ENCODE measurements at places on chromosomes 16 and 17. TPM values are rescaled to one million over a fixed set of nuclear protein-coding genes. Genes with fewer than 3 reads are reported as not detected.

DNA sequence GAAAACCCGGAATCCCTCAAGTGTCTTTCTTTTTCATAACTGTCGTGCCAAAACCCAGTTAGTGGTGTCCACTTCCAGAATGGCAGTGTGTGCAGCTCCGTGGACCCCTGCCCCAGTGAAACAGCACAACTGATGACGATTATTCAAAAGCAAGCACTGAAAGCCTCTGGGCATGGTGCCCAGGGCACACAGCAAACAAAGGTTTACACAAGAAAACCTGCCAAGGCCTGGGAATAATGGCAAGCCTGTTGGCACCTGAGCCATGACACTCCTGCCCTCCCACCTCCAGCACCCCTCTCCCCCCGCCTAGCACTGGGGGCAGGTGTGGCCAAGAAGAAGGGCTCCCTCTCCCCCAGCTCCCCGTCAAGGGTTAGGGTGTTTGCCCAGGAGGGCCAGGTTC is 2.8 kb downstream of the PKMYT1 start:
- H3K4me3 ChIP-seq = no peak overlapping the region
- H3K27me3 ChIP-seq = peaks cover 7% of the 10 kb centered on the region
- H3K36me3 ChIP-seq = no peaks in the 10 kb centered on the region
- no peak for DNase-seq

Gene KRTAP1-3
- total RNA-seq = 140 TPM

GRCh38 chr17:7951143-7951792 is 19.3 kb downstream of the CNTROB start:
- no peak overlapping the region for H3K4me3 ChIP-seq
- DNase-seq = no peak
- peaks cover 42% of the 10 kb centered on the region for H3K36me3 ChIP-seq
- H3K27ac ChIP-seq = no peak overlapping the region
- no peaks in the 10 kb centered on the region for H3K27me3 ChIP-seq
- H3K4me1 ChIP-seq = no peaks in the 10 kb centered on the region

Gene CD300E
- total RNA-seq = not detected

GRCh38 chr17:49016775-49017463 is 19.7 kb downstream of the IGF2BP1 start:
- H3K4me1 ChIP-seq = peaks cover 18% of the 10 kb centered on the region
- H3K4me3 ChIP-seq = no peak overlapping the region
- DNase-seq = no peak
- peaks cover 65% of the 10 kb centered on the region for H3K27me3 ChIP-seq
- no peaks in the 10 kb centered on the region for H3K36me3 ChIP-seq
- H3K27ac ChIP-seq = no peak overlapping the region

- no peaks in the 10 kb centered on the region for H3K27me3 ChIP-seq
- no peak overlapping the region for H3K27ac ChIP-seq
- H3K36me3 ChIP-seq = peaks cover 4% of the 10 kb centered on the region
- no peak for DNase-seq
- peaks cover 17% of the 10 kb centered on the region for H3K4me1 ChIP-seq
These were observed 129.8 kb downstream of the CLEC16A start for GRCh38 chr16:11074131-11074530.

GRCh38 chr17:46916211-46916610 is 6.7 kb upstream of the GOSR2 start:
- no peak overlapping the region for H3K4me3 ChIP-seq
- no peaks in the 10 kb centered on the region for H3K36me3 ChIP-seq
- no peaks in the 10 kb centered on the region for H3K4me1 ChIP-seq

DNA sequence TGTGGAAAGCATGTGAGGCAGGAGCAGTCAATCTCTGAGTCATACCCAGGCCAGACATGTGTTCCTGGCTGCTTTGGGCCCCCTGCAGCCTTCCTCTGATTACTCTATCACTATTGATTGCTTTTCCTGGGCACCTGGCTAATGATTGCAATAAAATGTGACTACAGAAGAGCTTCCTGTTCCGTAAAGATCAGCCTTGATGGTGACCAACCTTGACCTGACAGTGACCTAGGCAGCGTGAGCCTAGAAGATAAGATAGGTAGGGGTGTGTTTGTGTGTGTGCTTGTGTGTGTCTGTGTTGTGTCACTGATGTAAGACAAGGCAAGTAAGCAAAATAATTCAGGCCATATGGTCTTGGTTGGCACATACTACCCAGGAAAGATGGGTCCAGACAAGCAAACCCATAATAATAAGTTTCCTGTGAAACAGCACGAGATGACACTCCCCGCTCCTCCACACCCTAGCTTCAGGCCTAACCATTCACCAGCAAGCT is 367.7 kb upstream of the CDH11 start:
- H3K27me3 ChIP-seq = no peaks in the 10 kb centered on the region
- no peak for DNase-seq
- H3K27ac ChIP-seq = no peak overlapping the region
- no peak overlapping the region for H3K4me3 ChIP-seq
- peaks cover 4% of the 10 kb centered on the region for H3K4me1 ChIP-seq

DNA sequence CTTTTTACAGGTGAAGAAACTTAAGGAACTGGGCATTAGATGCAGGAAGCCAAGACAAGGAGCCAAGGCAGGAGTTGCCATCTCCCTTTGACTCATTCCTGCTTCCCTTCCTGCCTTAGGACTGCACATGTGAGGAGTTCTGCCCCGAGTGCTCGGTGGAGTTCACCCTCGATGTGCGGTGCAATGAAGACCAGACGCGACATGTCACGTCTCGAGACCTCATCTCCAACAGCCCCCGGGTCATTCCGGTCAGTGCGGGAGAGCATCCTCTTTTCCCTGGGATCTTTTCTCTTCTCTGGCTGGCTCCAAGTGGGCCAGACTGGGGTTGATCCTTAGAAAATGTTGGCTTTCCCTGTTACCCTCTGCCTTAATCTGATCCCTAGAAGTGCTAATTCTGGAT is 6.6 kb downstream of the POLR2C start:
- H3K27me3 ChIP-seq = no peaks in the 10 kb centered on the region
- H3K4me3 ChIP-seq = no peak overlapping the region
- no peak for DNase-seq
- H3K36me3 ChIP-seq = peaks cover 89% of the 10 kb centered on the region
- H3K27ac ChIP-seq = no peak overlapping the region
- peaks cover 25% of the 10 kb centered on the region for H3K4me1 ChIP-seq

Gene CDK3
- total RNA-seq = 5.6 TPM

Gene SMIM36
- not detected for total RNA-seq

Gene RANBP10
- 18.4 TPM for total RNA-seq

- H3K4me1 ChIP-seq = peaks cover 25% of the 10 kb centered on the region
- H3K27me3 ChIP-seq = no peaks in the 10 kb centered on the region
- H3K36me3 ChIP-seq = no peaks in the 10 kb centered on the region
- H3K4me3 ChIP-seq = no peak overlapping the region
- H3K27ac ChIP-seq = no peak overlapping the region
These were observed 33.6 kb upstream of the TOB1 start for GRCh38 chr17:50899559-50900319.

Gene KRTAP2-1
- total RNA-seq = not detected

Gene EZH1
- total RNA-seq = 105 TPM

GRCh38 chr16:68396481-68396880 is 51.8 kb downstream of the SMPD3 start:
- H3K27me3 ChIP-seq = no peaks in the 10 kb centered on the region
- H3K4me3 ChIP-seq = no peak overlapping the region
- no peaks in the 10 kb centered on the region for H3K4me1 ChIP-seq
- no peaks in the 10 kb centered on the region for H3K36me3 ChIP-seq
- DNase-seq = no peak
- no peak overlapping the region for H3K27ac ChIP-seq

GRCh38 chr16:19304750-19305149 is 19.2 kb downstream of the CLEC19A start:
- H3K27me3 ChIP-seq = peaks cover 8% of the 10 kb centered on the region
- no peak overlapping the region for H3K27ac ChIP-seq
- H3K36me3 ChIP-seq = no peaks in the 10 kb centered on the region
- no peak for DNase-seq

- no peak for DNase-seq
- peaks cover 8% of the 10 kb centered on the region for H3K4me1 ChIP-seq
- no peaks in the 10 kb centered on the region for H3K27me3 ChIP-seq
- no peaks in the 10 kb centered on the region for H3K36me3 ChIP-seq
- H3K27ac ChIP-seq = no peak overlapping the region
- no peak overlapping the region for H3K4me3 ChIP-seq
These were observed 3.2 kb upstream of the C16orf46 start for GRCh38 chr16:81080233-81080632.

- no peaks in the 10 kb centered on the region for H3K27me3 ChIP-seq
- no peaks in the 10 kb centered on the region for H3K4me1 ChIP-seq
- H3K27ac ChIP-seq = no peak overlapping the region
- H3K36me3 ChIP-seq = no peaks in the 10 kb centered on the region
- DNase-seq = no peak
These were observed 275.9 kb downstream of the STX8 start for GRCh38 chr17:9299695-9300094.

GRCh38 chr17:44599298-44600175 is 42.3 kb downstream of the FZD2 start:
- DNase-seq = no peak
- H3K4me3 ChIP-seq = no peak overlapping the region
- H3K4me1 ChIP-seq = no peaks in the 10 kb centered on the region

Gene HID1
- 13.7 TPM for total RNA-seq

DNA sequence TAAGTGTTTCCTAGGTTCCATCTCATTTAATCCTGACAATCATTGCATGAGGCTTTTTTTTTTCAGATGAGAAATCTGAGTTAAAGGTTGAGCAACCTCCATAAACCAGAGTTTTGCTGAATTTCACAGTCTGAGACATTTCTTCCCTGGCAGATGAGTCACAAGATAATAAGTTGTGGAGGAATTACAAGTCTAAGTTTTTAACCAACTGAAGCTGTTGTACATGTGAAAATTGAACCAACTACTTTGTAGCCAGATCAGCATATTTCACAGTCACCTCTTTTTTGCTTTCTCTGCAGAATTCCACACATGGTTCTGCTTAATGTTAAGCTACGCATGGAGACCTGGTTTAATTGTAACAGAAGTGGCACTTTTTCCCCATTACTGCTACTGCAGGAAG is 765.6 kb downstream of the CDH11 start:
- H3K4me3 ChIP-seq = no peak overlapping the region
- H3K27me3 ChIP-seq = no peaks in the 10 kb centered on the region
- H3K4me1 ChIP-seq = peaks cover 3% of the 10 kb centered on the region
- DNase-seq = no peak
- H3K36me3 ChIP-seq = no peaks in the 10 kb centered on the region

- no peaks in the 10 kb centered on the region for H3K36me3 ChIP-seq
- peak overlapping the region; percentile 88 for H3K4me3 ChIP-seq
- peak overlapping the region; percentile 99 for H3K27ac ChIP-seq
- peaks cover 45% of the 10 kb centered on the region for H3K4me1 ChIP-seq
- no peaks in the 10 kb centered on the region for H3K27me3 ChIP-seq
These were observed 813 bp upstream of the THAP11 start for GRCh38 chr16:67841198-67841815.

Gene GDPD1
- total RNA-seq = 3.9 TPM

Gene CACNG5
- not detected for total RNA-seq

GRCh38 chr16:72715267-72715666 is 332.7 kb downstream of the ZFHX3 start:
- H3K4me1 ChIP-seq = no peaks in the 10 kb centered on the region
- H3K4me3 ChIP-seq = no peak overlapping the region
- no peaks in the 10 kb centered on the region for H3K36me3 ChIP-seq
- DNase-seq = no peak
- H3K27me3 ChIP-seq = no peaks in the 10 kb centered on the region
- no peak overlapping the region for H3K27ac ChIP-seq

Gene FOXJ1
- total RNA-seq = 3.0 TPM

Gene RHBDL1
- total RNA-seq = 8.9 TPM

Gene ZG16
- not detected for total RNA-seq

DNA sequence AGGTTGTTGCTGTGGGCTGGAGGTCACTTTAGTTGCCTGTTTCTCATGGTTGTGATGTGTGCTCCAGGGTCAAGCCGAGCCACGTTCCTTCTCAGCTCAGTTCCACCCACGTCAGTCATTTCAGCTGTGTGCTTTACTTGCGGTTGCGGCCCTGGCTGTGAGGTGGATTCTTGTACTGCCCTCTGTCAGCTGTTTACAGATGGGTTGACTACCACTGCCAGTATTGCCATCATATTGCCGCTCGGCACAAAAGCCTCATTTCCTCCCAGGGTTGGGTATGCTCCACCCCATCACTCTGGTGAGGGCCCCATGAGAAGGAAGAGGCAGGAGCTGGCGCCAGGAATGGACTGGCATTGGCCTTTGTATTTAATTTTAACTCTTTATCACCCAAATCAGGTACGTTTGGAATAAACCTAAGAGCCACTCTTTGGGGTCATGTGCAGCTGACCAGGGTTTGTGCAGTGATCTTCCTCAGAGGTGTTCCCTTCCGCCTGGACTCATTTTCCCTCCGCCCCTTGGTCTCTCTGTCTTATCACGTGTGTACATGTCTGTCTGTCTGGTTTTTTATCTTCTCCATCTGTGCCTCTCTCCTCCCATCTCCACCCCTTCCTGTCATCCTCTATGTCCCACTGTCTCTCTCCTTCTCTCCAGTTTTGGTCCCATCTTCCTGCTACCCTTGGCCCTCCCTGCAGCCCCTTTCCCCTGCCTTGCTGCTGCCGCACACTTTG is 25.0 kb downstream of the METTL22 start:
- H3K27me3 ChIP-seq = no peaks in the 10 kb centered on the region
- DNase-seq = no peak
- H3K4me3 ChIP-seq = no peak overlapping the region
- H3K27ac ChIP-seq = no peak overlapping the region

Gene FA2H
- 8.5 TPM for total RNA-seq

DNA sequence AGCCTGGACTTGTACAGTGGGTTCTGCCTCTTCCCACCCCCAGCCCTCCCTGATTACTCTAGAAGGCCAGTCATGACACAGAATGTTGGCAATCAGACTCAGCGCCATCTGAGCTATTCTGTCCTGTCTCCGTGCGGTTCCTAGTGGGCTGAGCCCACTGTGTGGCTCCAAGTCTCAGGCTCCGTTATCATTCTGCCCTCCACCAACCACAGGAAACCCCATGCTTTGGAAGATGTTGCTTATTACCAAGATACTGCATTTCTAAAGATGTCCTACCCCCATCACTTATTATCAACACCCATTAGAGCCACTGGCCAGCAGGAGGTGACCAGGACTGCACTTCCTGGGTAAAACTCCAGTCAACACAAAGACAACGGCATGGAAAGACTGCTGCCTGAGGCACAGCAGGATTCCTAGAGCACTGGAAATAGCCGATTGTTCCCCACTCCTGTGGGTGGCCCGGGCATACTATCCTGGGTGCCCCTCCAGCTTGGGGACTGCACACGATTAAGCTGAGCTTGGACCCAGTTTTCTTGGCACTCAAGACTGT is 133.6 kb downstream of the AATF start:
- H3K4me1 ChIP-seq = no peaks in the 10 kb centered on the region
- peaks cover 24% of the 10 kb centered on the region for H3K36me3 ChIP-seq
- no peak overlapping the region for H3K4me3 ChIP-seq

Gene TBC1D3E
- not detected for total RNA-seq

Gene SLC2A4
- total RNA-seq = 2.4 TPM

GRCh38 chr16:51753467-51754127 is 602.5 kb upstream of the SALL1 start:
- no peak overlapping the region for H3K4me3 ChIP-seq
- H3K27me3 ChIP-seq = peaks cover 5% of the 10 kb centered on the region
- no peaks in the 10 kb centered on the region for H3K4me1 ChIP-seq

Gene TBX21
- 0.80 TPM for total RNA-seq

- no peak overlapping the region for H3K4me3 ChIP-seq
- no peaks in the 10 kb centered on the region for H3K36me3 ChIP-seq
- no peaks in the 10 kb centered on the region for H3K27me3 ChIP-seq
- peaks cover 22% of the 10 kb centered on the region for H3K4me1 ChIP-seq
- no peak overlapping the region for H3K27ac ChIP-seq
- DNase-seq = no peak
These were observed 52.9 kb downstream of the SNTB2 start for GRCh38 chr16:69239851-69240250.

GRCh38 chr17:40506786-40507185 is 5.4 kb upstream of the TNS4 start:
- H3K27ac ChIP-seq = no peak overlapping the region
- no peak overlapping the region for H3K4me3 ChIP-seq
- H3K27me3 ChIP-seq = no peaks in the 10 kb centered on the region

- H3K4me1 ChIP-seq = peaks cover 49% of the 10 kb centered on the region
- peak overlapping the region; percentile 88 for H3K27ac ChIP-seq
- peak overlapping the region; percentile 90 for H3K4me3 ChIP-seq
- peak; percentile 96 for DNase-seq
These were observed 29.7 kb downstream of the CPSF4L start for GRCh38 chr17:73231841-73232586.

Measured in suprapubic skin (tissue), 4 donors.